Cerebellar cortex (tissue), 1 donor: ENCODE measurements at places on chromosomes 7 and 10.
A peak's percentile ranks its signal among the peaks of the same experiment; 100 is the strongest.

DNA sequence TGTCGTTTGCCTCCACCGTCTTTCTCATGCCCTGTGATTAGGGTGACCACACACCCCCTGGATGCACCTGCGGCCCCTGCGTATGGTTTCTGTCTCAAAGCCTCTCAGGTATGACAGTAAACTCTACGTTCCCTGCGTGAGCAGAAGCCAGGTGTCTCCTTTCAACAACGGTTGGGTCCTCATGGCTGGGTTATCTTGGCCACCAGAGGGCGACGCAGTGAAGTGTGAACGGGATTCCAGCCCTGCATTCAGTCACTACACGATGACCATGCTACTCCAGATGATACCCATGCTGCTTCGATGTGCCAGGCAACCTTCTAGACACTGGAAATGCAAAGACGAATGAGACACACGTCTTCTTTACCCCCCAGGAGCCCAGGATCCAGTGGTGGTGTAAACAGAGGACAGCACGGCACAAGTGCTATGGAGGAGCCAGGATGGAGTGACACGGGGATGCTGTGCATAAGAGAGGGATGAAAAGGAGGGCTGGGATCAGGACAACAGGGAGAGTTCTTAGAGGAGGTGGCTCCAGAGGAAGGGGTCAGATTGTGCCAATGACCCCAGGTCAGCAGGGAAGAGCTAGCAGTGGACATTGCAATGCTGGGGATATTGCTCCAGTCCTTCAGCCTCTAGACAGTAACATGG is 228.1 kb upstream of the PFKP start:
- DNase-seq, result peak; percentile 11

DNA sequence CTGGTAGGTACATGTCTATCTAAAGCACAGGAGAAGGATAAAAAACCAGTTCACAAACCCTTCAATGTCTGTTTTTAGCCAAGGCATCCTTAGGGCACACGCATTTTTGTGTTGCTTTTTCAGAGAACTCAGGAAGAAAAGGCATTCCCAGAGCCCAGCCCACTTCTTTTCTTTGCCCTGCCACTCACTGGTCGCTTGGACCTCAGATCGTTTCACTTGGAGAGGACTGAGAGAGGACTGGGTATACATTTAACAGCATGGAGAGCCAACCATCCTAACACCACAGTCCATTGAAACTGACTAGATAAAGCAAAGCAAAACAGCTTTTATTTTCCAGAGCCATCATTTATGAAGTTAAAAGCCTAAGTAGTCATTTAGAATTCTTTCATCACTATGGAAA is 194.2 kb downstream of the CAMK1D start:
- DNase-seq, result no peak

DNA sequence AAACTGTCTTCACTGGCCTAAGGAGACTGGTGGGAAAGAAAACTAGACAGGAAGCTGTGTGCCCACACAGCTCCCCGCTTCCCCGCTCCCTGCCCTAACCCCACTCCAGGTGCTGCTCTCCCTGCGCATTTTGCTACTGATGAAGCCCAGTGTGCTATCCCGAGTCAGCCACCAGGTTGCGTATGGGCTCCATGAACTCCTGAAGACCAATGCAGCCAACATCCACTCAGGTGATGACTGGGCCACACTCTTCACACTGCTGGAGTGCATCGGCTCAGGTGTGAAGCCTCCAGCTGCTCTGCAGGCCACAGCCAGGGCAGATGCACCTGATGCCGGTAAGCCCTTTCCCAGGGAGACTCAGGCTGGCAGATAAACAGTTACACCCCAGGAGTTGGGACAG is 20.3 kb upstream of the NFKB2 start:
- no peak for DNase-seq

GRCh38 chr10:64726466-64726865 is 1205.3 kb downstream of the REEP3 start:
- DNase-seq, result no peak

- DNase-seq, result no peak
Observed at GRCh38 chr7:90738249-90738648, 142.1 kb downstream of the CDK14 start.

GRCh38 chr10:103855424-103855823 is at the start of gene SH3PXD2A:
SH3PXD2A (minus strand) TSS chr10:103855576; CDS start chr10:103855266, 310 bp downstream.
- DNase-seq, result no peak

GRCh38 chr10:58066126-58066525 is 201.6 kb downstream of the IPMK start:
- DNase-seq, result no peak

DNA sequence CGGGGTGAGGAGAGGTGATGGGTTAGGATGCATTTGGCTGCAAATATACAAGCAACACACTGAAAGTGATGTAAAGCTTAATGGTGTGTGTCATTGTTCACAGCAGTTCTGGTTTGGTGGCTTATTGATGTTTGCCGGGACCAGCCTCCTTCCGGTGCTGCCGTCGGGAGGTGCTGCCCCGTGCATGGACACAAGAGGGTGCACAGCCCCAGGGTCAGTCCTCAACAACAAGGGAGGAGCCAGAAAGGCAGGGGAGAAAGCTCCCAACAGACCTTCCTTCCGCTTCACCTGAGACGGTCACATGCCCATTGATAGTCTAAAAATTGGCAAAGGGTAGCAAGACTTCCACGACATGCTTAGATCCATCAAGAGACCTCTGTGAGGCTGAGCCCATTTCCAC is 9.5 kb downstream of the RNF32 start:
- no peak for DNase-seq

DNA sequence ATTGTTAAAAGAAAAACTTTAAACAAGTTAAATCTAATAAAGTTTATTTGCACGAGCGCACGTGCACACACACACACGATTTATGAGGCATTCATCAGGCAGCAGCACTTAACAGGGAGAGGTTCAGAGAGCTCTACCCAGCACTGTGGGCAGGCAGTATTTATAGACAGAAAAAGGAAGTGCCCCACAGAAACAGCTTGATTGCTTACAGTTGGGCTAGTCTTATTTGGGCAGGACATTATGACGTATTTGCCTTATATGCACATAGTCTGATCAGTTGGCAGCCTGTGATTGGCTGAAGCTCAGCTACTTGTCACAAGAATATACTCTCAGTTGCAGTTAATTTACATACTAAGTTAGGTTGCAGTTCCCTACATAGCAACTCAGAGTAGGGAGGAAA is 1.2 kb upstream of the SDHAF3 start:
- DNase-seq, result no peak

- DNase-seq, result no peak
Observed at GRCh38 chr7:151511946-151512345, 7.7 kb downstream of the RHEB start.

- DNase-seq, result no peak
Observed at GRCh38 chr10:46553238-46554049, 3.0 kb downstream of the GPRIN2 start.

- no peak for DNase-seq
Observed at GRCh38 chr10:127148933-127149220, 47.5 kb downstream of the INSYN2A start.

GRCh38 chr7:113292105-113292504 is 173.8 kb upstream of the SMIM30 start:
- no peak for DNase-seq

DNA sequence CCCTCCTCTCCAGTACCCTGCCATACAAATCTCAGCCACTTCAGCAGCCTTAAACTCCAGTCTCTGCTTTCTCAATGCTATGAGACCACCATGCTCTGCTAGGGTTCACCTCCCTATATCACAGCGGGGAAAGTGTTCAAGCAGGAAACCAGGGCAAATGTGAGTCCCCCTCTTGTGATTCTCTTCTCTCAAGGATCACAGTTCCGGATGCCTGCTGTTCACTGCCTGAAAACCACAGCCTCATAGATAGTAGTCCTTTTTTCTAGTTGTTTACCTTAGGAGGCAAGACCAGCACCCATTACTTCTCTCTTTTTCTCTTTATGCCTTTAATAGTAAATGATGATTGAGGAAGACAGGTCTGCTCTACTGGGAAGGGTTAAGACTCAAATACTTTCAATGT is 100.8 kb downstream of the SGMS1 start:
- DNase-seq, result no peak

- no peak for DNase-seq
Observed at GRCh38 chr7:26489391-26489790, 197.7 kb downstream of the SNX10 start.

DNA sequence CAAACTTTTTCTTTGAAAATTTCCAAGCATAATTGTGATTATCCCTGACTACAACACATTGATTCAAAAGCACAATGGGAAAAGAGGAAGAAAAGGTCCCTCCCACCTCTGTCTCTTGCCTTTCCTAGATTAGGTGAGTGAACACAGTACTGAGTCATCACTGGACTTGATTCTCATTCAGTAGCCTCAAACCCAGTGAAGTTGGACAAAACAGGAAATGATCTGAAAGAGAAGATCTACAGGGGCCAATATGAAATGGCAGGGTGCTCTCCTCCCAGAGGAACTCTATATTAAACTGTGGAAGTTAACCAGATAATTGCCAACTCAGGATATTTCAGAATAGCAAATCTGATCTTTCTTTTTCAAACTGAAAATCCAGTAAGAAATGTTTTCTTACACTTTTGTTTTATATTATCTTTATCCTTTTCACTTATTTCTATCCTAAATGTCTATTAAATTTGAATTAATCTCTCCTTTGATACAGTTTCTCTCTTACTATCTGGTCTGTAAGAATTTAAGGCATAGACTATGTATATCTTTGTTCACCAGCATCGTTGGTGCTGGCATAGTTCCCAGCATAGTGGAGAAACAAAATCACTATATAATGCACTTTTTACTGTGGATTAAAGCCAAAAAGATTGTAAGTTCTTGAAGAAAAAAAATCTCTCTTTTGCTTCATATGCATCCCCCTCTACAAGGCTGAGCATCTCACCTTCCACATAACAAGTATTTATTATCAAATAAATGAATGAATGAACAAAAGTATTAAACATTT is 41.4 kb upstream of the IKZF1 start:
- no peak for DNase-seq

DNA sequence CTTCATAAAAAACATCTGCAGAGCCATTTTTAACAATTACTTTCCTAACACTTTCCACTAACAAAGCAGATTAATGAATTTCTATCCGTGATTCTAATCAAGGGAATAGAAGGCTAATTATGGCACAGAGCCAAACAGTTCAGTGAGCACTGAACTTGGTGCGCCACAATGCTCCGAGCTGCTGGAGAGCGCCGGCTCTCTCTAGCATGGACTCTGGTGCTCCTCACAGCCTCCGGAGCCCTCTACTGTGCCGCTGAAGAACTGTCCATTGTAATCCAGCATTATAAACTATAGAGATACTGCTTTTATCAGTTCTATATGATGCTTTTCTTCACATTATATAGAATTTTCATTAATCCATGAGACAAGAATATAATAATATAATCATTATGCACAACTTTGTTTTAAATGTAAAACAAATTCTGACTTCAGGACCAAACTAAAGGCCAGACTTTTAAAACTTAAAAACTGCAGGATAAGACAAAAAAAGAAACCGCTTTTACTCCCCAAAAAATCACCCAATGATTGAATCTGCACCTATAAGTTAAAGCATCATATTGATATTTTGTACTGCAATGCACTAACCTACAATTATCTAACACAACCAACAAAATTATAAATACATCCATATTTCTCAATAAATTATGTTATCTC is 123.6 kb downstream of the RNF32 start:
- DNase-seq, result peak; percentile 78

- no peak for DNase-seq
Observed at GRCh38 chr10:99429517-99430095, 818 bp downstream of the GOT1 start.

DNA sequence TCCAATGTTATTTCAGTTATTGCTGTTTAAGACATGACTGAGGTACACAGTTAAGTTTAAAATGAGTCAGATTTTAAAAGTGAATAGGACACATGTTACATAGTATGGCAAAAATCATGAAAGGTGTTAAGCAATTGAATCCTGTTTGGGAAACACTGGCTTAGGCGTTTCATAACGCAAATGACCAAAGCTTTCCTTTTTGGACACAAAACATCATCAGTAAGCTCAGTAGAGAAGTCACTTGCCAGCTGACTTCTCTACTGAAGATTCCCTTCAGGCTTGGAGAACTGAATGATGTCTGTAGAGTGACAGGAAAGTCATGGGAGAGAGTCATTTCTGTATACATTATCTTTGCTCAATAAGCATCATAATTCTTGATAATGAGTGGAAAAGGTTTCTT is 64.4 kb upstream of the RSBN1L start:
- no peak for DNase-seq

DNA sequence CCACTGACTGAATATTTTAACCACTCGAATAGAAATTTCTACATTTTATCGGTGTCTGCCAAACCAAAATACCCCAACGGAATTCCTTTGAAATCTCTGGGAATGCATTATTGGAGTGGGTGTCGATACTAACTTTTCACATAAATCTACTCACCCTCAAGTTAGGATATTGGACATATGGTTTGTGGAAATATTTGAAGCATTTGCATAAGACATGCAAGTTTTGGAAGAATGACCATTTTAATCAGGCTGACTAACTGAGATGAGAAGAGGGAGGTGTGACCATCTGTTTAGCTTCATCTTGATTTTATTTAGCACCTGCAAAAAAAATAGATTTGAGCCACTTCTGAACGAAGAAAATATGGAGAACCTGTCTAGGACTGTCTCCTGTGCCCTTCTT is 61.2 kb downstream of the KLF6 start:
- DNase-seq, result no peak

DNA sequence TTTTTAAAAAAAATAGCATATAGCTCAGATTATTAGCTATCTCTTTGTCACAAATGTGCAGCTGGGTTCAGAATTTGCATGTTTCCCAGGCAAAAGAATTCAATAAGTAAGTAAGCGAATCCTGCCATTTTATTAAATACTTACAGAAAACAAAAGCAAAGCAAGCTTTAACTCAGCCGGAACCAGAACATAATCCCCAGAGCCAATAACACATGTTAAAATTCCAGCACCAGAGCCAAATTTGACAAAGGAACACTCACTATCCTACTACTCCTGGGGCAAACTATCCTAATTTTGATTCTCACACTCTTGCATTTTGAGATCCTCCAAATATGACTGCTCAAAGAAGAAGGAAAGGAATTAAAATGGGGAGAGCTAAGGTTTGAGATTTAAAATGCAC is 32.6 kb downstream of the LRRTM3 start:
- DNase-seq, result no peak
